ENCODE measurements at places on chromosomes 7 and 10.

DNA sequence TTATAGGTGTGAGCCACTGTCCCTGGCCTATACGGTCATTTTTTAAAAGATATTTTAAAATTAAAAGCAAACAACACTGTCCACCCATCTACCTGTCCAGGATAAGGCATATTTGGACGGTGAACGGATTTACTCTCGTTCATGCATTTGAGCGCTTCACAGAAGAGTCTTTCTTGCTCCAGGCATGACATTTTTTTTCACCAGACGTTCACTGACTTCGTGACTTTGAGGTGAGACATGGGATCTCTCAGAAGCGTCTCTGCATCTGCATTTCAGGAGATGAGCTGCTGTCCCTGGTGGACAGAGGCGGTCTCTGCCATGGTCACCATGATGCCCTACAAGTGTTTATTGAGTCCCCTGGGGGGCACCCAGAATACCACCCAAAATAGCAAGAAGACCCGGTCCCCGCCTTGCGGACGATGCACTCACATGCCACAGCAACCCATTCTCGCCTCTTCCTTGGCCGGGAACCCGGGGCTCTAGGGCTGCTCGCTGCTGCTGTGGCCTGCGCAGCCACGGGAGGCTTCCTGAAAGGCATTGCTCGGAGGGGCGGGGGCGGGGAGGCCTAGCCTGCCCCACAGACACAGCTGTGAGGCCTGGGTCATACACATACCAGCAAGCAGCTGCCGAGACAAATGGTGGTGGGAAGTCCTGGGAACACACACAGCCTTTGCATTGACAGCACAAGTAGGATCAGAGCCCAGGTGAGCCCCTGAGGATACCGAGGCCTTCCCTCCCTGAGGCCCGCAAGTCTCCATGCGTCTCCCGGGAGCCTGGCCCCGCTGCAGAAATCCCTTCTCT, 84.4 kb downstream of the RGS10 start:
- peak overlapping the region; percentile 45 for H3K27ac ChIP-seq
- H3K4me3 ChIP-seq, result no peak overlapping the region
- H3K4me1 ChIP-seq, result peaks cover 3% of the 10 kb centered on the region
- H3K27me3 ChIP-seq, result no peaks in the 10 kb centered on the region
- no peaks in the 10 kb centered on the region for H3K36me3 ChIP-seq

GRCh38 chr7:143953421-143953820, 1.2 kb upstream of the OR2F1 start:
- no peak for DNase-seq
- H3K4me1 ChIP-seq, result no peaks in the 10 kb centered on the region
- no peak overlapping the region for H3K4me3 ChIP-seq
- H3K27ac ChIP-seq, result no peak overlapping the region

DNA sequence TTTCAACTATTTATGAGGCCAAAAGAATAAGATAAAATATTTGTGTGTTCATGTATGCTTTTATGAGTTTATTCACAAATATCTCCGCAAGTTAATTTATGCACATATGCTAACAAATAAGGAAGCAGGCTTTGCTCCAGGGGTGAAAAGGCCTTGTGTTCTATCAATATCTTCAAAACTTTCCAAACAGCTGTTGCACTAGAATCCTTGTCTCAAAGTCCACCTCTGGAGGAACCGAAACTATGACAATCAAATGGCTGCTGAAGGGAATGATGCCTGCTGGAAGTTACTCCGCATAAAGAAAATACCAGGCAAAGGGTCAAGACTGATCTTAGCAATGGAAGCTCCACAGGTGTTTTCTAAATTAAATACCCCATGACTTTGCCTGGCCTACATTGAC, 145.0 kb upstream of the GHITM start:
- peaks cover 8% of the 10 kb centered on the region for H3K4me1 ChIP-seq
- no peak for DNase-seq
- no peaks in the 10 kb centered on the region for H3K36me3 ChIP-seq
- H3K27ac ChIP-seq, result no peak overlapping the region
- no peak overlapping the region for H3K4me3 ChIP-seq

GRCh38 chr7:94453898-94454297, 55.7 kb upstream of the CASD1 start:
- no peak overlapping the region for H3K4me3 ChIP-seq
- H3K36me3 ChIP-seq, result peaks cover 2% of the 10 kb centered on the region
- H3K27me3 ChIP-seq, result peaks cover 30% of the 10 kb centered on the region

GRCh38 chr10:79923669-79924068, 25.2 kb downstream of the SFTPD start:
- H3K27ac ChIP-seq, result no peak overlapping the region
- no peak for DNase-seq
- H3K36me3 ChIP-seq, result no peaks in the 10 kb centered on the region
- H3K27me3 ChIP-seq, result no peaks in the 10 kb centered on the region
- peaks cover 6% of the 10 kb centered on the region for H3K4me1 ChIP-seq

DNA sequence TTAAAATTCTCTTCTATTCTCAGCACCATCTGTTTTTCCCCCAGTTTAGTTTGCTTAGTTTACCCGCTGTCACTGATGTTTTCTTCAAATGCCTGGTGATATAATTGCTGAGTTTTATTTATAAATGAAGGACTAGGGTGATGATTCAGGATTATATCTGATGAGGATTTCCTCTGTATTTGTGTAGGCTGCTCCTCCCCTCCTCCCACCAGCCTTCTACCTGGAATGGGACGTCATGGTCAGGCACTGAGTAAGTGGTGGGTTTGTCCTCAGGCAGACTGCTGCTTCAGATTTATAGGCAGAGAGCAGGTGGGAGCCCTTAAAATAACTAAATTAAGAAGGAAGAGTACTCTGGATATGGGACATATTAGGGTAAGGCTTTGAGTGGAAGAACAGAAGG, 35.8 kb downstream of the PALS2 start:
- no peaks in the 10 kb centered on the region for H3K36me3 ChIP-seq
- H3K4me3 ChIP-seq, result no peak overlapping the region
- no peaks in the 10 kb centered on the region for H3K27me3 ChIP-seq
- DNase-seq, result no peak
- no peak overlapping the region for H3K27ac ChIP-seq

DNA sequence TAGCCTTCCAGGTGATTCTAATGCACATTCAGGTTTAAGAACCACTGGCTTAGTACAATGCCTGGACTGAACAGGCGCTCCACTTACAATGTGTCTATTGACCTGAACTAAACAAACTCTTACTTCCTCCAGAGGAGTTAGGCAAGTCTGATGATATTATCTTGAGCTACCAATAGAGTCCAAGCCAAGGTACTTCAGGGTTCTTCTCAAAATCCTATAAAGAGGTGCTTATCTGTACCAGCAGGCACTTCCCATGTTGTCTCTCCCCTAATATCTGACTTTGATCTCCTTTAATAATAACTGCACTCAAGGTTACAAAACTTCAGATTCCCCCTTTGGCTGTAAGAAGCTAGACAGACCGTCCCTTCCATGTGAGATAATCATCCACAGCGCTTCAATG, 157.0 kb upstream of the SVIL start:
- no peak overlapping the region for H3K4me3 ChIP-seq
- no peak overlapping the region for H3K27ac ChIP-seq
- H3K36me3 ChIP-seq, result no peaks in the 10 kb centered on the region
- peaks cover 13% of the 10 kb centered on the region for H3K27me3 ChIP-seq

- H3K36me3 ChIP-seq, result no peaks in the 10 kb centered on the region
- DNase-seq, result no peak
- no peaks in the 10 kb centered on the region for H3K4me1 ChIP-seq
- H3K27ac ChIP-seq, result no peak overlapping the region
- H3K27me3 ChIP-seq, result no peaks in the 10 kb centered on the region
These were observed 1211.0 kb downstream of the TYW1 start for GRCh38 chr7:68207676-68208075.

DNA sequence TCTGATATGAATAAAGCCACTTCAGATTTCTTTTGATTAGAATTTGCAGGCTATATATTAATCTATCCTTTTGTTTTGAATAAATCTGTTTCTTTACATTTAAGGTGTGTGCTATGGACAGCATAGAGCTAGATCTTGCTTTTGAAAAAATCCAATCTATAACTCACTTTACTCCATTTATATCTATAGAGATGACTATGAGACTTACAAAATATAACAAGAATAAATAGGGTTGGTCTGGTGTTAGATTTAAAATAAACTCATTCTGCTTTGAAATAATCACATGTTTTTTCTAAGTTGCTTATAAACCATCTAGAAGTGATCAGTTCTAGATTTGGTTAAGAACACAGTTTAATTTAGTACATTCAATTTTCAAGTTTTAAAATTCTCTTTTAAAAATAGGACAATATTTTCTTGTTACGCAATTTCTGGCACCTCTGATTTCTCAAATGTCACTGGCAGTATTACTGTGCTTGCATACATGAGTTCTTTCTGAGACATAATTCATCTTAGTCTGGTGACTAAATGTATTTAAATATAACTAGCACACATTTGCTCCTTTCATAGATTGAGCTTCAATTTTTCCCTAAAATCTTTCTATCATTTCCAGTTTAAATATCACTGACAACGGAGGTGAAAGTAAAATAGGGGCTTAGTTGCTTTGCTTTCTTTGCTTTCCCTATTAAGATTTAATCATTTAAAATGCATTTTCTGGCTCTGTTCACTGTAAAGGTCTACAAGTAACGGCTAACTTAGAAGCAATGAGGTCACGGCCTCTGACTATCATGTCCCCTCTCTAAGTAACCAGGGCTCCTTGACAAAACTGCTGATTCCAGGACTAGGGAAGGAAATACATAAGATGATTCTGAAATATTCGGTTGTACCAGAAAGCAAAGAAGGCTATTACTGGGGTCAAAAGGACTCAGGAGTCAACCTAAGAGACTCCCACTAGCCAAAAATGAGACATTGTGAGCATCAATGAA, 89.3 kb downstream of the ICA1 start:
- no peaks in the 10 kb centered on the region for H3K36me3 ChIP-seq
- H3K27ac ChIP-seq, result no peak overlapping the region
- H3K4me1 ChIP-seq, result peaks cover 35% of the 10 kb centered on the region
- no peaks in the 10 kb centered on the region for H3K27me3 ChIP-seq
- no peak overlapping the region for H3K4me3 ChIP-seq
- no peak for DNase-seq

- no peaks in the 10 kb centered on the region for H3K27me3 ChIP-seq
- no peaks in the 10 kb centered on the region for H3K4me1 ChIP-seq
- H3K36me3 ChIP-seq, result no peaks in the 10 kb centered on the region
- no peak for DNase-seq
- H3K4me3 ChIP-seq, result no peak overlapping the region
- no peak overlapping the region for H3K27ac ChIP-seq
These were observed 640.0 kb downstream of the ACTR3B start for GRCh38 chr7:153399554-153399940.

GRCh38 chr10:59843748-59844147, 62.6 kb downstream of the CCDC6 start:
- no peak for DNase-seq
- peaks cover 9% of the 10 kb centered on the region for H3K4me1 ChIP-seq
- H3K4me3 ChIP-seq, result no peak overlapping the region
- peaks cover 9% of the 10 kb centered on the region for H3K36me3 ChIP-seq

DNA sequence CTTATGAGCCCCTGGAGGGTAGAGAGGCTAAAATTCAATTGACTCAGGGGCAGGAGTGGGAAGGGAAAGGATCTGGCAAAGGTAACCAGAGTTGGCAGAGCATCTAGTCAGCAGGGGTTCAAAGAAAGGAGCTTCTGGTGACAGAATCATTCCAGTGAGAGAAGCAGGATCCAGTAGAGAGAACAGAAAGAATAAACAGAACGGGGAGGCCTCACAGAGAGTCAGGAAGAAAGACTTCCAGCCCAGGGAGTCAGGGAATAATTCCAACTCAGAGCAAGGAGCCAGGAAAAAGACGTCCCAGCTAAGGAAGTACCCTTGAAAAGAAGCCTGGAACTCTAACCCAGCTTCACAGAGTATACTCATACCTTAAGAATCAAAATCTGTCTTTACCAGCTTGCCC, 66.6 kb upstream of the CPXM2 start:
- no peak for DNase-seq
- H3K27me3 ChIP-seq, result peaks cover 24% of the 10 kb centered on the region
